HFFc6 (cell line): ENCODE measurements at places on chromosomes 2 and 18.

- H3K27me3 ChIP-seq = no peaks in the 10 kb centered on the region; the same call in 1 of the 2 replicates
- peaks cover 22% of the 10 kb centered on the region for H3K36me3 ChIP-seq
- H3K27ac ChIP-seq = no peak overlapping the region
Measured at GRCh38 chr2:56382466-56382865, 198.7 kb downstream of the CCDC85A start.

DNA sequence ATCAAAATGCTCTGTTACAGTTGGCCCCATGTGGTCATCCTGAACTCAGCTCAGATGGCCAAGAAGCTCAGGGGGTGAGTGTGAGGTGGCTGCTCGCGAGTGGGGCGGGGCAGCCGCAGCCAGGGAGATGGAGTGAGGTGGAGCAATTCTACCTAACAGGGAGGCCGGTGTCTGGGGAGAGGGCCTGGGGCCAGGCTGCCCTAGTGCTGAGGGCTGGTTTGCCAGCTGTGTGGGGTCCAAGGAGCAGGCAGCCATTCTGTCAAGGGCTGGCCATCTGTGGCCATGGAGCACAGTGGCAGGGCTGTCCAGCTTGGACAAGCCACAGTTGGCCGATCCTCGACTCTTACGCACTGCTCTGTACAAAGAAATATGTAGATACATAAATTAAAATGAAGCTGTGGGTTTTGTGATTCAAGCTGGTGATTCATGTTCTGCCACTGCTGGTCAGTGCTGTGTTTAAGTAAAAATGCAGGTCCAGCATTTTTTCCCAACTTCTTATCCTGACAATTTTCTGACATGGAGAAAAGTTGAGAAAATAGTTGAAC is 82.1 kb downstream of the HS6ST1 start:
- peaks cover 23% of the 10 kb centered on the region for H3K4me1 ChIP-seq
- H3K36me3 ChIP-seq = no peaks in the 10 kb centered on the region
- DNase-seq = peak; percentile 88
- peaks cover 21% of the 10 kb centered on the region for H3K27me3 ChIP-seq

GRCh38 chr2:12606472-12607000 is 110.2 kb upstream of the TRIB2 start:
- peaks cover 4% of the 10 kb centered on the region for H3K27me3 ChIP-seq
- peak overlapping the region; percentile 77 for H3K27ac ChIP-seq
- H3K36me3 ChIP-seq = no peaks in the 10 kb centered on the region
- DNase-seq = peak; percentile 18

- no peaks in the 10 kb centered on the region for H3K36me3 ChIP-seq
- no peak overlapping the region for H3K4me3 ChIP-seq
- H3K4me1 ChIP-seq = peaks cover 6% of the 10 kb centered on the region
- no peaks in the 10 kb centered on the region for H3K27me3 ChIP-seq
- no peak for DNase-seq
Measured at GRCh38 chr2:168550670-168551069, 94.6 kb downstream of the CERS6 start.

- no peaks in the 10 kb centered on the region for H3K4me1 ChIP-seq
- DNase-seq = no peak
- no peaks in the 10 kb centered on the region; the same call in 1 of the 2 replicates for H3K27me3 ChIP-seq
Measured at GRCh38 chr2:22904126-22904684, 480.8 kb upstream of the KLHL29 start.

- H3K4me1 ChIP-seq = no peaks in the 10 kb centered on the region
- H3K4me3 ChIP-seq = no peak overlapping the region
- H3K36me3 ChIP-seq = no peaks in the 10 kb centered on the region
- no peaks in the 10 kb centered on the region for H3K27me3 ChIP-seq
- H3K27ac ChIP-seq = no peak overlapping the region
- no peak for DNase-seq
Measured at GRCh38 chr18:24306201-24306600, 91.4 kb downstream of the OSBPL1A start.
